H1 (cell line): ENCODE measurements at places on chromosomes 16 and 17. TPM values are rescaled to one million over a fixed set of nuclear protein-coding genes. Genes with fewer than 3 reads are reported as not detected.

The LRRC37B gene
- polyA plus RNA-seq: 11.3 and 16.0 TPM in 2 replicates

The NHERF1 gene
- 99.2 and 140 TPM in 2 replicates for polyA plus RNA-seq

The PSME3 gene
- polyA plus RNA-seq: 109 and 149 TPM in 2 replicates

The TLCD3B gene
- 15.2 and 23.0 TPM in 2 replicates for polyA plus RNA-seq

The FOXC2 gene
- not detected in 2 replicates for polyA plus RNA-seq

The WNT9B gene
- 0.21 and 0.35 TPM in 2 replicates for polyA plus RNA-seq

The ANKRD40CL gene
- polyA plus RNA-seq: not detected in 2 replicates

The HAS3 gene
- 32.1 and 36.3 TPM in 2 replicates for polyA plus RNA-seq

The TCAP gene
- 0.82 and 1.3 TPM in 2 replicates for polyA plus RNA-seq

The RNF135 gene
- polyA plus RNA-seq: 7.7 and 8.8 TPM in 2 replicates

The NSRP1 gene
- polyA plus RNA-seq: 5.4 and 6.1 TPM in 2 replicates

The SYT17 gene
- 18.1 and 26.6 TPM in 2 replicates for polyA plus RNA-seq

The SPNS3 gene
- polyA plus RNA-seq: 0.08 TPM in 1 of 2 replicates, not detected in the other

The SPATA32 gene
- 0.11 and 0.24 TPM in 2 replicates for polyA plus RNA-seq

The MYCBPAP gene
- 0.89 and 1.2 TPM in 2 replicates for polyA plus RNA-seq

The CHST5 gene
- 0.13 and 0.23 TPM in 2 replicates for polyA plus RNA-seq

The LRRC46 gene
- 0.16 and 0.18 TPM in 2 replicates for polyA plus RNA-seq

The PLEKHH3 gene
- 13.5 and 23.7 TPM in 2 replicates for polyA plus RNA-seq

The PLLP gene
- 9.7 and 10.6 TPM in 2 replicates for polyA plus RNA-seq

The ENPP7 gene
- not detected in 2 replicates for polyA plus RNA-seq

The ZSCAN10 gene
- 314 and 488 TPM in 2 replicates for polyA plus RNA-seq

The PDP2 gene
- 10.1 and 11.7 TPM in 2 replicates for polyA plus RNA-seq

The SLC4A1 gene
- polyA plus RNA-seq: 0.08 and 0.09 TPM in 2 replicates

The ANTKMT gene
- polyA plus RNA-seq: 26.6 and 50.3 TPM in 2 replicates

The CORO6 gene
- 8.6 and 13.3 TPM in 2 replicates for polyA plus RNA-seq

The TNP2 gene
- polyA plus RNA-seq: not detected in 2 replicates

The RCVRN gene
- polyA plus RNA-seq: not detected in 2 replicates

The GNGT2 gene
- polyA plus RNA-seq: 1.3 and 1.7 TPM in 2 replicates

The FAAP100 gene
- 23.2 and 33.1 TPM in 2 replicates for polyA plus RNA-seq

The GCGR gene
- polyA plus RNA-seq: 0.44 and 0.60 TPM in 2 replicates

The SCNN1B gene
- 0.20 and 0.25 TPM in 2 replicates for polyA plus RNA-seq

The PRAC2 gene
- not detected in 2 replicates for polyA plus RNA-seq

The TPSD1 gene
- 0.26 and 0.61 TPM in 2 replicates for polyA plus RNA-seq

The RHBDL3 gene
- polyA plus RNA-seq: 9.6 and 15.9 TPM in 2 replicates

The PPM1D gene
- polyA plus RNA-seq: 4.9 and 5.0 TPM in 2 replicates

The CES3 gene
- 2.2 and 2.8 TPM in 2 replicates for polyA plus RNA-seq

The MSI2 gene
- polyA plus RNA-seq: 36.7 and 50.7 TPM in 2 replicates

The SAMD14 gene
- polyA plus RNA-seq: 5.2 and 5.7 TPM in 2 replicates

The TIMP2 gene
- 18.2 and 21.5 TPM in 2 replicates for polyA plus RNA-seq

The SGCA gene
- polyA plus RNA-seq: 0.12 and 0.36 TPM in 2 replicates

The CA7 gene
- 2.7 and 4.7 TPM in 2 replicates for polyA plus RNA-seq

The EVI2A gene
- polyA plus RNA-seq: not detected in 2 replicates

The ELOB gene
- polyA plus RNA-seq: 1,357 and 1,702 TPM in 2 replicates

The TRPV3 gene
- polyA plus RNA-seq: 1.0 and 1.1 TPM in 2 replicates

The BHLHA9 gene
- 0.29 and 0.36 TPM in 2 replicates for polyA plus RNA-seq

The C16orf54 gene
- polyA plus RNA-seq: not detected in 2 replicates

The BBS2 gene
- polyA plus RNA-seq: 12.0 and 15.1 TPM in 2 replicates

The MT1M gene
- 1.7 and 2.1 TPM in 2 replicates for polyA plus RNA-seq

The MAPK8IP3 gene
- 16.9 and 27.9 TPM in 2 replicates for polyA plus RNA-seq

The CUEDC1 gene
- 4.0 and 6.7 TPM in 2 replicates for polyA plus RNA-seq

The PAM16 gene
- 198 and 228 TPM in 2 replicates for polyA plus RNA-seq

The GGA2 gene
- polyA plus RNA-seq: 52.8 and 65.8 TPM in 2 replicates

The GRB7 gene
- 41.5 and 61.7 TPM in 2 replicates for polyA plus RNA-seq

The AATK gene
- polyA plus RNA-seq: 1.7 and 3.6 TPM in 2 replicates

The PIMREG gene
- 126 and 148 TPM in 2 replicates for polyA plus RNA-seq

The KIF19 gene
- polyA plus RNA-seq: 0.77 and 1.4 TPM in 2 replicates

The MYH11 gene
- polyA plus RNA-seq: 0.11 and 0.20 TPM in 2 replicates

The TPSG1 gene
- polyA plus RNA-seq: not detected in 2 replicates
